Keratinocyte (primary cell): ENCODE measurements at places on chromosomes 3 and 15. TPM values are rescaled to one million over a fixed set of nuclear protein-coding genes. Genes with fewer than 3 reads are reported as not detected.

The PIGZ gene
- polyA plus RNA-seq, result 1.4 to 2.1 TPM (median 1.5 TPM) in 3 replicates

The KCNH8 gene
- 0.01 TPM in 1 of 3 replicates, not detected in the others for polyA plus RNA-seq

The SCAANT1 gene
- not detected in 3 replicates for polyA plus RNA-seq

GRCh38 chr3:82055792-82056191 is 294.3 kb upstream of the GBE1 start:
- no peak overlapping the region for H3K4me3 ChIP-seq
- H3K36me3 ChIP-seq, result no peaks in the 10 kb centered on the region
- H3K27ac ChIP-seq, result no peak overlapping the region
- no peaks in the 10 kb centered on the region for H3K27me3 ChIP-seq

DNA sequence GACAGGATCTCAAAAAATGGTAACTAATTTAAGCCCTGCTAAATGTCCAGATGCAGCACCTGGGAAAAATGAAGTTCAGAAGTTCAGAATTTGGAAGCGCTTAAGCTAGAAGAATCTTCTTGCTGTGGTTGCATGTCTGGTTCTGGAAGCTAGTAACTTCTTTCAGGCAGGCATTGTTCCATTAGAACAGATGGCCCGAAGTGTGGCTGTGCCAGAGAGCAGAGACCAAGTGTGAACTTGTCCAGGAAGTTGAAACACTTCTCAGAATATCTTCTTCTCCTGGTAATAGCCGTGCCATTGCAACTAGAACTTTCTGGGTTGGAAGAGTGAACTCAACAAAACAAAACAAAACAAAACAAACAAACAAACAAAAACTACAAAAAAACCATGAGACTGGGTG is 80.0 kb downstream of the MITF start:
- no peak overlapping the region for H3K4me3 ChIP-seq
- H3K27me3 ChIP-seq, result no peaks in the 10 kb centered on the region
- DNase-seq, result no peak
- no peak overlapping the region for H3K27ac ChIP-seq
- no peaks in the 10 kb centered on the region for H3K36me3 ChIP-seq

GRCh38 chr3:30141927-30142326 is 464.5 kb upstream of the TGFBR2 start:
- no peak overlapping the region for H3K4me3 ChIP-seq
- H3K4me1 ChIP-seq, result no peaks in the 10 kb centered on the region
- no peaks in the 10 kb centered on the region for H3K36me3 ChIP-seq
- H3K27ac ChIP-seq, result no peak overlapping the region
- no peaks in the 10 kb centered on the region for H3K27me3 ChIP-seq

- H3K27me3 ChIP-seq, result no peaks in the 10 kb centered on the region
- H3K4me3 ChIP-seq, result no peak overlapping the region
- peak overlapping the region; percentile 9 for H3K27ac ChIP-seq
- no peak for DNase-seq
Measured at GRCh38 chr15:64503197-64503596, 42.8 kb downstream of the ZNF609 start.

GRCh38 chr3:102896851-102897621 is 462.2 kb downstream of the ZPLD1 start:
- DNase-seq, result no peak
- no peak overlapping the region for H3K27ac ChIP-seq
- H3K36me3 ChIP-seq, result no peaks in the 10 kb centered on the region

GRCh38 chr3:99825004-99825640 is 7.5 kb downstream of the CMSS1 start:
- H3K4me1 ChIP-seq, result peaks cover 12% of the 10 kb centered on the region
- H3K27me3 ChIP-seq, result no peaks in the 10 kb centered on the region
- H3K36me3 ChIP-seq, result no peaks in the 10 kb centered on the region
- no peak for DNase-seq

DNA sequence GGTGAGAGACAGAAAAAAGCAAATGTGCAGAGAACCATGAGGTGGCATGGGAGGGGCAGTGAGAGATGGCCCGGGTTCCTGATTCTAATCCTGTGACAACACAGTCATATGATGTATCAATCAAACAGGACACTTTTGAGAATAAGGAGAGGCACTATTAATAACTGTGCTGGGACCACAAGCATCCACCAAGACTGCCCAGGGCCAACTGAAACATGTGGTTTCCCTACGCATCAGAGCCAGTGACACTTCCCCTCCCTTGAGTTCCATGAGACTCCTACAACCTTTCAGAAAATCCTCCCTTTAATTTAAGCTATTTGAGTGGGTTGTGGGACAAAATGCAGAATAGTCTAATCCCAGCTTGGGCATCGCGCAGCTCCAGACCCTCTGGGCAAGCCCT is 17.4 kb downstream of the SH3BP5 start:
- DNase-seq, result no peak
- H3K27ac ChIP-seq, result no peak overlapping the region
- no peaks in the 10 kb centered on the region for H3K36me3 ChIP-seq
- H3K4me3 ChIP-seq, result no peak overlapping the region
- H3K27me3 ChIP-seq, result no peaks in the 10 kb centered on the region

DNA sequence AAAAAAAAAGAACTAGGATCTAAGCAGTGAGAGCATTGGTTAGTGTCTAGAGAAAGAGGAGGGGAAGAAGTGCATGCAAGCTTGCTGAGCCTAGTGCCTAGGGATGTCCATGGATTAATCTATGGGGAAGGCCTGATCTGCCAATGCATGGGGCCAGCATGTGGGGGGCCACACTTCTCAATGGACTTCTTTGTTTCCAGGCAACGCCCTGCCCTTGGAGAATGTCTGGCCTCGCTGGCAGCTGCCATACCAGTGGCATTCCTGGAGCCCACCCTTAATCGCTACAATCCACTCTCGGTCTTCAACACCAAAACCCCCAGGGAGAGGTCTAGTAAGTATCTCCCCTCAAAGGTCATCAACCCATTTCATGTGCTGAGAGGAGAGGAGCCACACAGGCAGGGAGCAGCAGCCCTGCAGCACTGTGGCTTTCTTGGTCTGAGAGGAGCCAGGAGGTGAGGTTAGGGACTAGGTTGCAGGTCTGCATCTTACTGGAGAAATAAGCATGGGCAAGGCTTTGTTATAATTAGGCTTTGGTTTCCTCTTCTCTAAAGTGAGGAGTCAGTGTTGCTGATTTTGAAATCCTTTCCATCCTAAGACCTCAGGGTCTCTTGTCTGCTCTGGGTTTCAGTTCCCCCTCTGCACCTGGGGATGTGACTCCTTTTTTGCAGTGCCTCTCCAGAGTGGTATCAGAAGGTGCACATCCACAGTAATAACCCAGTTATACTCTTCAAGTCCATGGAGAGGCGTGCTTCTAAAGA is 188.1 kb upstream of the CHRM5 start:
- no peak overlapping the region for H3K4me3 ChIP-seq
- H3K36me3 ChIP-seq, result no peaks in the 10 kb centered on the region
- no peak overlapping the region for H3K27ac ChIP-seq
- peaks cover 6% of the 10 kb centered on the region for H3K27me3 ChIP-seq

DNA sequence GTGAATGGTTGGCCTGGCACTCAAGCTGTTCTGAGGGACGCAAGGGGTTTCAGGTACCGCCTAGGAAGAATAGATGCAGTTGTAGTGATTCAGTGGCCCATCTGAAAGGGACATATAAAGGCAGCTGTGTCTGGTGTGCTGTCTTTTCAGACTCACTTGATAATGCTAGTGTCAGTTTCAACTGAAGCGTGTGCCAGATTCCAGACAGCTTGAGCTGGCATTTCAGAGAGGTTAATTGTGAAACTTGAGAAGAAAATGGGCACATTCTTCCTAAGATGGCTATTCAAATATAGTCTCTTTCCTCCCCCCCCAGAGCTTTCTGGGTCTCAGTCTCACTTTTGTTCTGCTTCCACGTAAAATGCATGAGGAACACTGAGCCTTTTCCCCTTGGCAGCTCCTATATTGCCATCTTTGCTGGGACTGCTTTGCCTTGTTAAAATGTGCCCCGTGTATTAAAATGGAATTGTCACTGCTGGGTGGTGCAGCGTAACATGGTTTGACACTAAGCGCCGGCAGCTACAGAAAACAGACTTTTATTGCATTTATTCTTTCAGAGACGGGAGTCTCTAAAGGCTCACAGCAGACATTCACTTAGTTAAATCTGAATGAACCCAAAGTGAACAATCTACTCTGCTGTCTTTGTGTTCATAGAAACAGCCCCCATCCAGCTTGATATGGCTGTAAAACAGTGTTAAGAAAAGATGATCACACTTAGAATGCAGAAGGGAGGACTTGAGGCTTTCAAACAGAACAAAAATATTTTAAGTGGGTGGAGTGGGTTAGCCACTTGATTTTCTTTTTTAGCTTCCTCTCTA is 478.7 kb downstream of the RBMS3 start:
- DNase-seq, result no peak
- H3K4me1 ChIP-seq, result peaks cover 37% of the 10 kb centered on the region
- H3K27me3 ChIP-seq, result no peaks in the 10 kb centered on the region
- H3K36me3 ChIP-seq, result no peaks in the 10 kb centered on the region
- H3K4me3 ChIP-seq, result no peak overlapping the region
- H3K27ac ChIP-seq, result peak overlapping the region; percentile 62

The RSL24D1 gene
- 38.5 to 99.9 TPM (median 46.6 TPM) in 3 replicates for polyA plus RNA-seq

DNA sequence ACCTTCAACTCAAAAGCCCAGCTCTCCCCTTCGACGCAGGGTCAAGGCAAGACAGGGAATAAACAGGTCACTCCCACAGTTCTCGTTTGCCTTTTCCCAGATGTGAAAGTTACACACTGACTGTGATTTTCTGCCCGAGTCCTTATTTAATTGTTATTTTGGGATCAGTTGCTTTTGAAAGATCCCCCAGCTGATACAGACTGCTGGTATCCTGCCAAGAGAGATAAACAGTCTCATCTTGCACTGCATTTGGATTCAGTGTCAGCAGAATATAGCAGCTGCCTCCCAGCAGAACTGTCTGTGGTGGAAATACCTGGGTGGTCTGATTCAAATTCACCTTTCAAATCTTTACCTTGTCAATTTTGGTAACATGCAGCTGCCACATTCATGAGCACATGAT is 56.0 kb upstream of the FAM3D start:
- no peak overlapping the region for H3K27ac ChIP-seq
- H3K36me3 ChIP-seq, result no peaks in the 10 kb centered on the region
- H3K4me1 ChIP-seq, result no peaks in the 10 kb centered on the region
- no peak for DNase-seq
- H3K4me3 ChIP-seq, result no peak overlapping the region

The GOLGA8N gene
- 0.25 to 2.1 TPM (median 0.87 TPM) in 3 replicates for polyA plus RNA-seq

DNA sequence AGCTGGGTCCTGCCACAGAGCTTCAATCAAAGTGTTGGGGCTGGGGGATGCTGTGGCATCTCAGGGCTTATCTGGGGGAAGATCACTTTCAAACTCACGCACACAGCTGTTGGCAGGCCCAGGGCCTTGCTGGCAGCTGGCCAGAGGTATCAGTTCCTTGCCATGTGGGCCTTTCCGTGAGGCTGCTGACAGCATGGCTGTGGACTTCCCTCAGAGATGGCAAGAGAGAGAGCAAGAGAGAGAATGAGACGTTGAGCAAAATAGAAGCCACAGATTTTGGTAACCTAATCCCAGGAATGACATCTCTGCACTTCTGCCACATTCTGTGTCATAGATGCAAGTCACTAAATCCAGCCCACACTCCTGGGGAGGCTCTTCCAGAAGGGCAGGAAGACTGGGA is 91.0 kb downstream of the TPRG1 start:
- DNase-seq, result no peak
- H3K4me1 ChIP-seq, result peaks cover 4% of the 10 kb centered on the region
- H3K4me3 ChIP-seq, result no peak overlapping the region
- H3K36me3 ChIP-seq, result no peaks in the 10 kb centered on the region
- H3K27ac ChIP-seq, result no peak overlapping the region
- no peaks in the 10 kb centered on the region for H3K27me3 ChIP-seq
